ENCODE measurements at places on chromosomes 2 and 18.

DNA sequence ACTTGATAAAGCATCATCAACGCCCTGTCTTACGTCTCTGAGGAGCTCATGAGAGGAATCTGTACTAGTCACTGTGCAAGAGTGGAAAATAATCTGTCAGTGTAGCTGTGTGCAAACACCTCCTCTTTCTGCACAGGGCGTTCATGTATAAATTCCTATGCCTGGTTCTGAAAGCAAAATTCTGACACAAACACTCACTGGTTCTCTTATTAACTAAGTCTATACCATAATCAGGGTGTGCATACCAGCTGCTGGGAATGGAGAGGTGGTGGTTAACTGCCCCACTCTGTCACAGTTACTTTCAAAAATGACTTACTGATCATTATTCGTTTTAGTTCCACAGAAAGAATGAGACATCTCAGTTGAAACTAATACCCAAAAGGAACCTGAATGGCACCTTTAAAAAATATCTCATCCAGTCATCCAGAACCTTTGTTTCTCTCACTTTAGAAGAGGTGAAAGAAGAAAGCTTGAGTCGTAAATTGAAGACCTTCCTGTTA is 35.7 kb downstream of the STK39 start:
- no peak for DNase-seq

DNA sequence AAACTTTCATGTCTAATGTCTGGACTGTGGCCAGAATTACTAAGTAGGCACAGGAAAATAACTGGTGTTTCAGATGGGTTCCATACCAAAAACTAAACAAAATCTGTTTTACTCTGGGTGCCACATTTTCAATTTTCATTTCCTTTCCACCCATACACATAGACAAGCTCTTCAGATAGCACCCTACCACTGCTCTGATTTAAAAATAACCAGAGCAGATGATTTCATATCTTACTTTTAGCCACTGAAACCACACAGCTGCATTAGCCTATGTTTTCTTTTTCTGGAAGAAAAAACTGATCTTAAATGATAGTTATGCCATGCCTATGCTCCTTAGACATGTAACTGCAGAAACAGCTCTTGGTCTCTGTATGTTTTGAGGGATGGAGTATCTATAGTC is 647.6 kb downstream of the CPS1 start:
- DNase-seq = no peak

- no peak for DNase-seq
These were observed 113.8 kb downstream of the ARHGAP28 start for GRCh38 chr18:6843308-6843707.

DNA sequence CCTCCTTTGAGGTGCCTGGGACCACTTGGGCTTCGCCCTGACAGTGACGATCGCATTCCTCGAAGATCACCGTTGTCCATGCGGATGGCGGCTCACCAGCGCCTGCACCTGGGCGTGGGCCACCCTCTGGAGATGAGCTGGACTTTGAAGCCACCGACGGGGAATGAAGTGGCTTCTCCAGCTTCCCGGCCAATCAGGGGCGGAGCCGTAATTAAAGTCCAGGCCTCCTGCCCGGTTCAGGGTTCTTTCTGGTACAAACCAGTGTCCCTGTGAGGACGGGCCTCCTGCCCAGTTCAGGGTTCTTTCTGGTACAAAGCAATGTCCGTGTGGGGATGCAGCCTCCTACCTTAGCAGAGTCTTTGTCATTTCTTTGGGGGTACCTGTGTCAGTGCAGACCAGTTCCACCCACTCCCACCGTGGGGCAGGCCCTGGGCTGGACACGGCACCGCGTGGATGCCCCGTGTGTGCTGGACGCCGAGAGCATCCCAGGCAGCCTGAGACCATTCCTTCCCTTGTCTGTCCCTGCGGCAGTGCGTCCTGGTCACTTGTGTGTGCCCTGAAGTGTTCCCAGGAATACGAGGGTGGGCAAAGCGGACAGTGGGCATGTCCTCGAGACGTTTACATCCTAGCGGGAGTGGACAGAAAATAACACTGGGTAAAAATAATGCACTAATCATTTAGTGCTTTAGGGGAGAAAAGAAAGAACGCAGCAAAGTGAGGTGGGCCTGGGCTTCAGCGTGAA is 55.0 kb downstream of the KCNG2 start:
- no peak for DNase-seq

GRCh38 chr18:63514888-63515678 is 27.1 kb upstream of the SERPINB12 start:
- DNase-seq = no peak

DNA sequence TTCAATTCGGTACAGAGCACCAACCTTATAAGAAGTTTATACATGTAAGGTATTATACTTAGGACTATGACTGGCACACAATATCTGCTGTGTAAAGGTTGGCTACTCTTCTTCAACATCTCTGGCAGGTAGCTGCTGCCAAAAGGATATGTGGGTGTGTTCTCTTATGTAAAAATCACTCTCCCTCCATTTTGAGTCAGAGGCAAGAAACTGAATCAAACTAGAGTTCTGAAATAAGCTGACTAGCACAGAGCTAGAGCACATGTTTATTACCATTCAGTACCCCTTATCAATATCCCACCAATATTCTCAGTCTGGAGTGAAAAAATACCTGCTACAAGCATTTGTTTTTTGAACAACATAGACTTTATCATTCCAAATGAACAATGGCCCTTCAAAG is 38.0 kb upstream of the PCBP1 start:
- no peak for DNase-seq

DNA sequence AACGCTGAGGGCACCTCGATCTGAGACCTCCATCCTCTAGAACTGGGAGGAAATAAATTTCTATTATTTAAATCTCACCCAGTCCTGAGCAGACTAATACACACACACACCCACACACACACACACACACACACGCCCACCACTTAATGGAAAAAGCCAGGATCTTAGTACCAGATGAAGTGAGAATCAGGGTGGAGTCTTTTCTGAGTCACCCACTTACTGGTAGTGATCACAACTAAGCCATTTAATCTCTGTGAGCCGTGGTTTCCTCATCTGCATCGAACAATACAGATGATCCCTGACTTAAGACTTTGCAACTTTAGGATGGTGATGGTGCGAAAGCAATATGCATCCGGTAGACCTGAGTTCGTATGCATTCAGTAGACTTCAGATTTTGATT is 18.6 kb downstream of the THNSL2 start:
- DNase-seq = no peak

DNA sequence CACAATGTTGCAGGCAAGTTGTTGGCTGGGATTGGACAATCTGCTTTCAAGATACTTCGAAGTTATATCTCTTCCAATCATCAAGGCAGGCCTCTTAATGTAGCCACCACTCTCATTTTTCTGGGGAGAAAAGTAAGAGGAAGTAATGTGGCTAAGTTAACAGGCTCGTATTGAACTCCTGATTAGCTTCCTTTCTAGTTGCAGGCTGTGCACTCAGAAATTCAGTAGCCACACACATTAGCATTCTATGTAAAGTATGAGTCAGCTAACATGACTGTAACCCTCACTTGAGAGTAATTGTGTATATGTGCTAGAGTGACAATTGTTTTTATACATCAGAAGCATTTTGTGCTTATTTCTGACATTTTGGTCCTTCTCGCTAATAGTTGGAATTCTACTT is 3.3 kb downstream of the TWSG1 start:
- DNase-seq = no peak

- DNase-seq = no peak
These were observed 79.6 kb downstream of the ADD2 start for GRCh38 chr2:70688427-70688826.

- DNase-seq = no peak
These were observed 17.0 kb upstream of the MAP3K20 start for GRCh38 chr2:173058673-173059072.

GRCh38 chr2:240798327-240798905 is 21.6 kb downstream of the KIF1A start:
- DNase-seq = no peak

DNA sequence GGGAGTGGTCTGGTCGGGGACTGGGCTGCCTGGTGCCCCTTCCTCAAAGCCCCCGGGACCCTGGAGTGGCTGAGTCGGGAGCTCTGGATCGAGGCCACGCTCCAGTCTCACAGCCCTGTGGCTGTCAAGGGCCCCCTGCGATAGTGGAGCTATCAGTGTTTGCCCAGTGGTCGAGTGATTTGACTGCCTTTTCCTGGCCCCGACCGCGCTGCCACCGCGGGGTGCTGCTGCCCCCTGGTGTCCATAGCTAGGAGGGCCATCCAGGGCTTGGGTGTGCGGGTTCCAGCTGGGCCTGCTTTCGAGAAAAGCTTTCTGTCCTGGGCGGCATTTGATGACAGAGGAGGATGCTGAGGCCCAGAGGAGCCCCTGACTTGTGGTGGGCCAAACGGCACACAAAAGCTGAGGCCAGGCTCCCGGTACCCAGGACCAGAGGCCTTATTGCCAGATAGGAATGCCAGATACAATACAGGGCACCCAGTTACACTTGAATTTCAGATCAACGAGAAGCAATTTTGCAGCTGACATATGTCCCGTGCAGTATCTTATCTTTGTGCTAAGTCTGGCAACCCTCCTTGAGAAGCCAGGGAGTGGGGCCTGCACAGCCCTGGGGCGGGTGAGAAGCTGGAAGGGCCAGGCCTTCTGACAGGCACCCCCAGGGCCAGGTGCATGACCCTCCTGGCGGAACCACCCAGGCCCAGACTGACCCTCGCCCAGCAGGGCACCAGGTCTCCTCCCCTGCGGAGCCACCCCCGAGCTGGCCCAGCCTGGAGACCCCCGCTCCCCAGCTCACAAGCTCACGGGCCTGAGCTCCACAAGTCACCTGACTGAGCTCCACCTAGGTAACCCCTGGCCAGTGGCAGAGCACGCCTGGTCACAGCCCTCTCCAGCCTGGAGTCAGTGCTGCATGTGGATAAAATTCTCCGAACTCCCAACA is 13.0 kb downstream of the ODC1 start:
- peak; percentile 50 for DNase-seq

DNA sequence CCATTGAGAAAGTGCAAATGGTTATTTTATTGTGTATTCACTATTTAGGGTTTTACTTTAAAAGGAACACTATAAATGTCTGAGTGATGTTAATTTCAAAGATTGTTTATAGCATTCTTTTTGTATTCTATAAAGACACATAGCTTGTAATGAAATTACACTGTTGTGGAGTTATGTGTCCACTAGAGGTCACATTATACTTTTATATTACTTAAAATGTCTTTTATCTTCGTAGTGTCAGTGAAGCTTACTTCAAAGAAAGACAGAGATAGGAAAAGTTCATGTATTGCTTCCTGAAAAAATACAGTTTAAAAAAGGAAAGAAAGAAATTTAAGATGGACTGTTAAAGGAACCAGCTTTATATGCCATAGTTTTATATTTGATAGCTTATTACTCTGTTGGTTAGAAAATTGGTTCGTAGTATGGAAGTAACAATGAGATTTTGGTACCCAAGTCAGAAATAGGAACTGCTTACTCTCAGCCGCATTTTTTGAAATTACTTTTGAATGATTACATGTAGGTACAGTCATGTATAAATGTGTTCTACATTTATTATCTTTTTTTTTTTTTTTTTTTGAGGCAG is 20.5 kb downstream of the APLF start:
- no peak for DNase-seq

DNA sequence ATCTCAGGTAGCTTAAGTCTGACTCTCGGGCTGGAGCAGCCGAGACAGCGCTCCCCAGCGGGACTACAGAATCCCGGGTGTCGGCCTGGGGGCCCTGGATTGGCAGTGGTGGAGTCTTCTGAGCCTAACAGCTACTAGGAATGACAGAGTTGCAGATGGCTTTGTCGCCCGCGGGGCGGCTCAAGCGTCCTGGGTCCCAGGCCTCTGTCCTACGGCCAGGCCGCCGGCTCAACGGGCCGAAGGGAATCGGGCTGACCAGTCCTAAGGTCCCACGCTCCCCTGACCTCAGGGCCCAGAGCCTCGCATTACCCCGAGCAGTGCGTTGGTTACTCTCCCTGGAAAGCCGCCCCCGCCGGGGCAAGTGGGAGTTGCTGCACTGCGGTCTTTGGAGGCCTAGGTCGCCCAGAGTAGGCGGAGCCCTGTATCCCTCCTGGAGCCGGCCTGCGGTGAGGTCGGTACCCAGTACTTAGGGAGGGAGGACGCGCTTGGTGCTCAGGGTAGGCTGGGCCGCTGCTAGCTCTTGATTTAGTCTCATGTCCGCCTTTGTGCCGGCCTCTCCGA is 8.8 kb downstream of the SIX2 start:
- no peak for DNase-seq

- no peak for DNase-seq
These were observed 243.6 kb downstream of the TMEM182 start for GRCh38 chr2:103005393-103005792.

- no peak for DNase-seq
These were observed 142.4 kb upstream of the MEX3C start for GRCh38 chr18:51339856-51340255.

DNA sequence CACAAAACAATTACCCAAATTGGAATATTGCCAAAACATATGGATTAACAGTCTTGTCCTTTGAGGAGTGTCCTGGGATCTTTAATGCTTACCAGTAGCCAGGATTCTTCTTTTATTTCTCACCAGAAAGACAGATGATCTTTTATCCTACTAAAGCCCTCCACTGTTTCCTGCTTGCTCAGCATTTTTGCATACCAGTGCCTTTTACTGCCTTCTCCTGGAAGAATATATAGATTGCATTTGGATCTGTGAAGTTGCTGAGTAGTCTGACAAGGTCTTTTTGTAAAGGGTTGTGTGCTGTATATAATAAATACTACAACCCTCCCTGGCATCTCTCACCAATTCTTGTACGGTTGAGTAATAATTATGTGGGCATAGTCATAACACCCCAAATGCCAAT is 652.2 kb downstream of the LRRTM4 start:
- no peak for DNase-seq

DNA sequence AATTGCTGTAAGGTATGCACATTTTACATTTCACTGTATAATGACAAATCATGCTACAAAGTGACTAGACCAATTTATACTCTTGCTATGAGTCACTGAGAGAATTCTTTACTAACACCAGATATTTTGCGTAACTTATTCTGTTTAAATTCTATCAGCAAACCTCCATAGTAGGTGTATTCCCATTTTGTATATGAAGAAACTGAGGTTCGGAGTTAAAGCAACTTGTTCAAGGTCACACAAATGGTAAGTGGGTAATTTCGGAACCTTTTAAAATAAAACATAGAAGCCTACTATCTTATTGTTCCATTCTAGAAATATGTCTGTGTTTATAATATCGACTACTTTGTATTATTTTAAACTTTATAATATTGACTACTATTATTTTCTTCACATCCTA is 15.9 kb upstream of the CPS1 start:
- no peak for DNase-seq

- no peak for DNase-seq
These were observed 8.5 kb upstream of the THNSL2 start for GRCh38 chr2:88161446-88162244.

- no peak for DNase-seq
These were observed 45.9 kb downstream of the PIKFYVE start for GRCh38 chr2:208311954-208312353.

Data from stimulated activated CD4-positive, alpha-beta T cell treated with anti-CD3 and anti-CD28 coated beads, Interleukin-1b, Interleukin-23, amount 100 ng/mL, for 24 hours (primary cell).